ENCODE measurements at places on chromosomes 4 and X.

DNA sequence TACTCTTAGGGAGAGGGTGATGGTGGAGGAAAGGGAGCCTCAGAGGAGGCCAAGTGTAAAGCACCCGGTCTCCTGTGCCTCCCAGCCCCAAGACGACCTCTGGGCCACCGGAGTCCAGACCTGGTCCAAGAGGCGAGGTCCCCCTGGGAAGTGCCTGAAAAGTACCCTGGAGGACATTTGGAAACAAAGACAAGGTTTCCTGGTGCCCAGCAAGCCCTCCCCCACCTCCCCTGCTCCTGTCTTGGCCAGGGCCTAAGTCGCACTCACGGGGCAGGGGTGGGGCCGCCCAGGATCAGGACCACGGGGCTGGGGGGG, 532 bp upstream of the SH3BP2 start:
- no peak for DNase-seq

DNA sequence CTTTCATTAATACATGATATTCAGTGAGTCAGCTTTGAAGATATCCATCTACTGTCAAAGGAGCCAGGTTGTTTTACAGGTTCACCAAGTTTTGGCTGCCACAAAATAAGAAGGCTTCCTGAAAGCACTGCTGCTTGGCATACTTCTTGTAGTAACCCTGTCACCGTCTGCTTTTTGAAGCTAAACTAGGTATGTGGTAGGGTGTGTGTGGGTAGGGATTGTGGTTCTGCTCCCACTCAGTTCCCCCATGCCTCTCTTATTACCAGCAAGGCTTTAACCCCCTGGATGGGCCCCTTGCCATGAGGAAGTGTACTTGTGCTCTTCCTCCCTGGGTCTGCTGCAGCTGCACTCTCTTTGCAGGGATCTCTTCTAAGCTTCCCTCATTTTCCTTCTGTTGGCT, 191.2 kb downstream of the BANK1 start:
- no peak for DNase-seq

- no peak for DNase-seq
Observed at GRCh38 chr4:83139514-83140156, 25.1 kb upstream of the PLAC8 start.

- DNase-seq = no peak
Observed at GRCh38 chrX:46698691-46699090, 60.2 kb downstream of the SLC9A7 start.

GRCh38 chr4:182141061-182141460, 102.1 kb upstream of the TENM3 start:
- no peak for DNase-seq
